Hematopoietic multipotent progenitor cell treated with erythropoietin and hydrocortisone succinate and interleukin-3 and kit ligand, for 17 days (in vitro differentiated cells): ENCODE measurements at places on chromosomes 13 and 19.
A peak's percentile ranks its signal among the peaks of the same experiment; 100 is the strongest.

DNA sequence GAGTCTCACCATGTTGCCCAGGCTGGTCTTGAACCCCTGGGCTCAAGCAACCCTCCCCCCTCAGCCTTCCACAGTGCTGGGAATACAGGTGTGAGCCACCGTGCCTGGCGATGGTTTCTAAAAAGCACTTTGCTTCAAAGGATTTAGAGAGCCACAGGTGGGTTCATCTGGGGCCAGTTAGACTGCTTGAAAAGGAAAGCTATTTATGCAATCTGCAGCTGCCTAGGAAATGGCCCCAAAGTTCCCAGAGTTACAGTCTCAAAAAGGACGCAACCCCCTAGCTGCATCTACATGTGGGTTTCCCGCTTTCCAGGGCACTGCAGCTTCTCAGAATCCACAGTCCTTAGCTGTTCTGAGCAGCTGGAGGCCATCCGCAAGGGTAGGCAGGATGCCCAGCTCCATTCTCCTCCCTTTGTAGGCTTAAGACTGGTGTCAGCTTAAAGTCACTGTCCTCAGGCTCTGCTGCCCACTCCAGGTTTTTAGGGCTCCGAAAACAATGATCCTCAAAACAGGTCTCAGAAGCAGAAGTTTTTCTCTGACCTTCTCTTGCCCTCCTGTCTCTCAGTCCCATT lies 41.4 kb downstream of the ZNF823 start:
- no peak for DNase-seq

DNA sequence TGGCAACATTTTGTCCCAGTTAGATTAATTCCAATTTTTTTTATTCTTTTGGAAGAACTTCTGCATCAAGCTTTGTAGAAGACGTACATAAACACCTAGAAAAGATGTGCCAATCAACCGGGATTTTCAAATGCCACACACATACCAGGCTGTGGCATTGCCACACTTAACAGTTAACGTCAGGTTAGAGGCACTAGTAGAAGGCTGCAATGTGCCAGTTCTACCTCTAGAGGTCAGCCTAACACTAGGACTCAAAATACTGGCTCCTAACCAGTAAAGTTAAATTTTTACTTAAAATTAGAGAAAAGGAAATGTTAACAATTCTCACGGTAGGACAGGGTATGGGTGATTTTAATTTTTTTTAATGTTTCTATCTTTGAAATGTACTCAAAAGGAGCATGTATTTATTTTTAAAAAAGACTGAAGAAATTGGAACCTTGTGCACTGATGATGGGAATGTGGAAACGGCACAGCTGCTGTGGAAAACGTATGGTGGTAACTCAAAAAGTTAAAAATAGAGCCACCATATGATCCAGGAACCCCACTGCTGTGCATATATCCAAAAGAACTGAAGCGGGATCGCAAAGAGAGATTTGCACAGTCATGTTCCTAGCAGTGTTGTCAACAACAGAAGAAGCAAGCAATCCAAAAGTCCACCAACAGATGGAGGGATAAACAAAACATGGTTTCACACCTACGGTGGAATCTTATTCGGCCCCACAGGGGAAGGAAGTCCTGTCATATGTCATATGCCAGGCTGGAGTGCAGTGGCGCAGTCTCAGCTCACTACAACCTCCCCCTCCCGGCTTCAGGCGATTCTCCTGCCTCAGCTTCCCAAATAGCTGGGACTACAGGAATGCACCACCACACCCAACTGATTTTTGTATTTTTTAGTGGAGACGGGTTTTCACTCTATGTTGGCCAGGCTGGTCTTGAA lies 30.3 kb downstream of the CRYL1 start:
- peak; percentile 68 for DNase-seq

DNA sequence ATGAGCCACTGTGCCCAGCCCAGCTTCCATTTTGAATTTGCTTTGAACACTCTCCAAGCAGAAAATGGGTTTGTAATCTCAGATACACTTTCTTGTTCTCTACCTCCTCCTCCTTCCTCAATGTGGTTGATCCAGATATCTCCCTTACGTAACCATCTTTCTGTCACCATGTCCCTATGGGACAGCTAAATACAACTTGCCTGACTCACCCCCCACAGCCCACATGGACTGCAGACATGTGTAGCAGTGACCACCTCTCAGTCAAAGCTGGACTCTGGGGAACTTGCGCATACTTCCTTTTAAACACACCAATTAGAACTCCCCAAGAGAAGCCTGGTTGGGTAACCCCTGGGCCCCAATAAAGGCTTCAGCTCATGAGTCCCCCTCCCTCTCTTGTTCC lies 10.8 kb upstream of the ZNF799 start:
- no peak for DNase-seq

DNA sequence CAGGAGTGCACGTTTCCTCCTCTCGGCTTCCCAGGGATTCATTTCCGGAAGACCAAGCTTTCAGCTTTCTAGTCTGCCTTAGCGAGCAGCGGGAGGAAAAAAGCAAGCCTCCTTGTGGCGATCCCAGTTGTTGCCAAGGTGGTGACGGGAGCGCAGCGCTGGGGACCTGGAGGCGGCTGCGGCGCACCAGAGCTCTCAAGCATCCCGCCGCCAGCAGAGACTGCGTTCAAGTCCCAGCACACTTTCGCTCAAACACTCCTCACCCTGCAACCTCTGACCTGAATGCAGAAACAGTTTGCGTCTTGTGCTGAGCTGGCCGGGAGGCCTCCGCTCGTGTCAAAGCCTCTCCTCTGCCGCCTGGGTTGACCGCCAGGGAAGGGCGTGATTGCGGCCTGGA lies 4.9 kb downstream of the GSX1 start:
- no peak for DNase-seq

DNA sequence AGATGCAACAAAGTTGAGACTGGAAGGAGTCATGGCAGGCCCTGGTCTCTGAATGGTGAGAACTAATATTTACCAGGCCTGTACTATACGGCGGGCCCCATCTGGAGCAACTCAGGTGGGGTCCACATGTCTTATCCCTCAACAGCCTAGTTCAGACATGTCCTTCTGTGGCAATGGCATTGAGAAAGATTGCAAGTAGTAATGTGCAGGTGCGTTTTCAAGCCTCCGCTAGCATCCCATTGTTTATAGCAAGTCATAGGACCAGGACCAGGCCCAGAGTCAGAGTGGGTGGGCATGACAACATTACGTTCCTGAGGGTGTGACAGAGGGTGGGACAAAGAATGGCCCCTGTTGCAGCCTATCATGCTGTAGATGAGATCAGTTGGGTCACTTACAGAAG lies 541.1 kb downstream of the EFNB2 start:
- DNase-seq, result no peak
